ENCODE measurements at places on chromosomes 3 and 15. TPM values are rescaled to one million over a fixed set of nuclear protein-coding genes. Genes with fewer than 3 reads are reported as not detected.

- DNase-seq: no peak
Observed at GRCh38 chr15:36495456-36495991, 83.9 kb upstream of the CDIN1 start.

- no peak for DNase-seq
Observed at GRCh38 chr15:85770096-85771041, 24.4 kb downstream of the KLHL25 start.

GRCh38 chr15:99424978-99425656 lies 140.7 kb upstream of the MEF2A start:
- no peak for DNase-seq

- no peak for DNase-seq
Observed at GRCh38 chr3:11549580-11550140, 94.1 kb downstream of the VGLL4 start.

DNA sequence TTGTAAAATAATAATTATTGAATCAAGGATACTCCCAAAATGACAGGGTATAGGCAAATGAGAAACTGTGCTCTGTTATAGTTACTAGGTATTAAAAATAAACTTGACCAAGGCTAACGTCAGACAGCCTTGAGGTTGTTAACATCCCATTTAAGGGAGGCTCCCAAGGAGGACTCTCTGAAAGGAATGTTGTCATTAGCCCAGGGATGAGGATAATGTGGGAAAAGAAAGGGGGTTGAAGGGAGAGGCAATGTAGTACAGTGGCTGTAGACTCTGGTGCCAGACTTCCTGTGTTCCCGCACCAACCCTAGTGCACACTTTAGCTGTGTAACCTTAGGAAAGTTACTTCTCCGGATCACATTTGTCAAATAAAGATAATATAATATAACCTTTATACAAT lies 47.0 kb upstream of the RARB start:
- no peak for DNase-seq

GRCh38 chr3:52372822-52373504 lies 56.8 kb downstream of the DNAH1 start:
- no peak for DNase-seq

DNA sequence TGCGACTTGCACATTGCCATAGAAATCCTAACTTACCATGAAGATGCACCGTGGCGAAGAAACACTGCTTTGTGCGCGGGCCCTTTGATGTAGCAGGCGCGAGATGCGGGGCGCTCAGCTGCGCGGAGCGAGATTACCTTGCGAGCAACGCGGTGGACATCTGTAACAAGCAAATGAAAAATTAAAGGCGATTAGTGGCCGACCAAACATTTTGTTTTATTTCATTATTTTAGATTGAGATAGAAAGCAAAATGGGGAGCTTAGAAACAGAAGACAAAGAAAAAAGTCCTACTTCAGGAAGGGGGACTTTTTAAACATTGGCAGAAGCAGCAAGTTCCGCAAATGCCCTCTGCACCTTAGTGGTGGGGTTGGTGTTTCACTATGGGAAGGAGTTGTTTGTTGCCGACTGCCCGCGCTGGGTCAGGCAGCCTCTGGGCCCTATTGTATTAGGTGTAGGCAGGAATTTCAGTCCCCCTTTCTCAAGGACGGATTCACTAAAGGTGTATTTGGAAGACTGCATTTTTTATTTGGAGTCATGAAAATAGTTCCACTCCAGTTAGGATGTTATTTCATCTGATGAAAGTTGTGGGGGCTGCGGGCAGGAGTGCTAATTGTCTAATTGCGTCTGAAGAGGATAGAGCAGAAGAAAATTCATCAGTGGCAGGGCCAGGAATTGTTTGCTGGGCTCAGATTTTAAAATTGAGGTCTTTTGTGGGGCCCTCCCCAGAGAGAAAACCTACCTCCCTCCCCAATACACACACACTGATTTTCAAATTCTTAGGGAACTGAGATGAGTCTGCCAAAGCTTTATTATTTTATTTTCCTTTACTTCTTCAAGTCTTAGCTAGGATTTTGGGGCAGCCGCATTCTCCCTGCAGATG lies 17.4 kb downstream of the ZIC4 start:
- DNase-seq: no peak

- no peak for DNase-seq
Observed at GRCh38 chr15:40995656-40996055, 42.4 kb downstream of the CHAC1 start.

GRCh38 chr3:157201648-157202278 lies 41.8 kb upstream of the CCNL1 start:
- no peak for DNase-seq

- DNase-seq: no peak
Observed at GRCh38 chr15:73308305-73308704, 60.5 kb downstream of the HCN4 start.

DNA sequence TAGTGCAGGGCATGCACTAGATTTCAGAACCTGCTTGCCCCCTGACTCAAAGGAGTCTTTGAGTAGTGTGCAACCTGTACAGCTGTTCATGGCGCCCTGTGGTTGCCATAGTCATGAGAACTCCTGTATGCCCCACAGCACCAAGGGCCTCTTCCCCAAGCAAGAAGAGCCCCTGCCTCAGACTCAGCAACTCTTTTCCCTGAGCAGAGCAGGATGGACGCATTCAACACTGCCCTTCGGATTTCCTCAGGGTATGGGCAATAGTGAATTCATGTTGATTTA lies 89.7 kb upstream of the KLF13 start:
- DNase-seq: no peak

DNA sequence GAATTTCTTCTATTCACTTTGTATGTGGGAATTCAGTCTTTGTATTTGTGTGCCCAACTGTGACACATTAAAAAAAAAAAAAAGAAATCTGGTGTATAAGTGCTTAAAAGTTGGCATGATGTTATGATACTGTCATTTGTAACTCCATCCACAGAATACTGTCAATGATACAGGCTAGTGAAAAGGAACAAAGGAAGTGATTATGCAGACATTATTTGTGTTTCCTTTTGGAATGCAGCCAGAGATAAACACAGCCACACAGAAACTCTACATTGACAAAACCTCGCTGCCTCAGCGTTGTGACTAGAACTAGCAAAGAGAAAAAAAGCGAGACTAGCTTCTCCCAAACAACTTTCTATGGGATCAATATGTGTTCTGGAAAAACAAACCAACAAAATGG lies 519.2 kb upstream of the AGTR1 start:
- no peak for DNase-seq

DNA sequence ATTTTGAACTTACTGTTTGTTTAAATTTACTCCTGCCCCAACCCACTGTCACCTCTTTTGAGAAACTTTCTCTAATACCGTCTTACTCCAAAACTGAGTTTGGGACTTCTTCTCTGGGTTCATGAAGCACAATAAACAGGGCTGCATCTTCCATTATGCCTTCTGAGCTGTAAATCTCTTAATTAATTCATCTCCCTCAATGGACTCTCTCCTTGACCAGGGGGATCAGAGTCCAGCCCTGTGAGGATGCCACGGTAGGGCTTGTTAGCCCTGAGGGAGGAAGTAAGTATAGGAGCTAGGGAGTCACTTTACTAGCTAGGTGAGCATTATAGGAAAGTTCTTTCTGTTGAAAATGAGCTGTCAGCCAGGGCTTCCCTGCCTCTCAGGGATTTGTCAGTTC lies 299.3 kb upstream of the SATB1 start:
- no peak for DNase-seq

GRCh38 chr3:172329070-172329469 lies 119.2 kb downstream of the GHSR start:
- DNase-seq: no peak

DNA sequence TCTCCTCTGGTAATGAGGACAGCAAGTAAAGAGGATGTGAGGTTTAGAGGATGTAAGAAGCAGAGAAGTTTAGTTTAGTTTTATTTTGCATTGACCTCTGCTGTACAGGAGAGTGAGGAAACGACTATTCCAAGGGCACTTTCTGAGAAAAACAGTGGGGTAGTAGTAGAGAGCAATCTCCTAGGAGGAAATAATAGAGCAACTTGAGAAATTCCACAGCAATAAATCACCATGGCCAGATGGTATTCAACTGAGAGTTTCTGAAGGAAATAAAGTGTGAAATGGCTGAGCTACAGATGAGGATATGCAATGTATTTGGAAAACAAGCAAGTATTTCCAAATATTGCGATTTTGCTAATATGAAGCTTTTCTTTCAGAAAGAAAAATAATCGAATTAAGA lies 118.9 kb downstream of the DPH6 start:
- DNase-seq: no peak

- DNase-seq: no peak
Observed at GRCh38 chr15:31977812-31978661, 52.3 kb upstream of the CHRNA7 start.

DNA sequence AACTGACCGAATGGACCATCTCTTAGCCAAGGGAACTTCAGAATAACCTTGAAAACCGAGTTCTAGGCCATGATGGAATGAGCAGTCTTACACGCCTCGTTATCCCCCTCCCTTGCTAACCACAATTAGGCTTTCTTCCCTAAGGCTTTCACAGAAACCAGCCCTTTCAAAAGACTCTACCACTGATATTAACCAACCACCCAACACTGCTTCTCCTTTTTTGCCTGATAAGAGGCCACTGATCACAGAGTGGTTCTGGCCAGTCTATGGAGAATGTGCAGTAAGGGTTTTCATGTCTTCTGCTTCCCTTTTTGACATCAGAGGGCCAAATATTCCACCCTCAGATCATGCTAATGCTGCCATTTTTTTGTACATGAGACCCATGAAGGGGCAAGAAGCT lies 59.3 kb downstream of the MCF2L2 start:
- DNase-seq: no peak

DNA sequence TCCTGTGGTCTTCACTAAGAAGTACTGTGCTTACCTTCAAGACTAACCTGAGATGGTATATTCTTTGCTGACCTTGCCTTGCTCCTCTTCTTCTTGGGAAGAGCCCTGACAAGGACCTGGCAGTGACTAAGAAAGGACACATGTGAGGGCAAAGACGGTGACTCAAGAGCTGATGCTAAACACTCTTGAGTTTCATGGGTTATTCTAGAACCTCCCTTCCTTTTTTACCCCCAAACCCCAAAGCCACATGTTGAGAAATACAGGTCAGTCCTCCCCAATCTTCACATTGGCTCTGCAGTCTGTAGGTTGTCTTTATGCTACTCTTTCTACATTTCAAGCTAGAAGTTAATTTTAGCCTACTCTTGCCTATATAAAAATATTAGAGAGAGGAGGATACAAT lies 200.6 kb downstream of the SEMA6D start:
- DNase-seq: no peak

- no peak for DNase-seq
Observed at GRCh38 chr3:81308306-81308705, 453.1 kb downstream of the GBE1 start.

DNA sequence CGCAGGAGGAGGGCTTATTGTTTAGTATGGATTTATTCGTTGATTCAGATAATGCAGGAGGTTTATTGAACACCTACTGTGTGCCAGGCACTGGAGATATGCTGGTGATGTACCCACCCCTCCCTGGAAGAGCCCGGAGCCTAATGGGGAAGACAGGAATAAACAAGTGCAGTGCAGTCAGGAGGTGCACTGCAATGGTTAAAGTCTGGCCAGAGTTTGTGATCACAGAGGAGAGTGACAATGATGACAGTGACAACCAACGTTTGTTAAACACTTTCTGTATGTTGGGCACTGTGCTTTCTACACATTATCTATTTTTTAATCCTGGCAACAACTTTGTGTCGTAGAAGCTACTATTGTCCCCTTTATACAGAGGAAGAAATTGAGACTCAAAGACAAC lies 70.4 kb downstream of the THSD4 start:
- DNase-seq: no peak

DNA sequence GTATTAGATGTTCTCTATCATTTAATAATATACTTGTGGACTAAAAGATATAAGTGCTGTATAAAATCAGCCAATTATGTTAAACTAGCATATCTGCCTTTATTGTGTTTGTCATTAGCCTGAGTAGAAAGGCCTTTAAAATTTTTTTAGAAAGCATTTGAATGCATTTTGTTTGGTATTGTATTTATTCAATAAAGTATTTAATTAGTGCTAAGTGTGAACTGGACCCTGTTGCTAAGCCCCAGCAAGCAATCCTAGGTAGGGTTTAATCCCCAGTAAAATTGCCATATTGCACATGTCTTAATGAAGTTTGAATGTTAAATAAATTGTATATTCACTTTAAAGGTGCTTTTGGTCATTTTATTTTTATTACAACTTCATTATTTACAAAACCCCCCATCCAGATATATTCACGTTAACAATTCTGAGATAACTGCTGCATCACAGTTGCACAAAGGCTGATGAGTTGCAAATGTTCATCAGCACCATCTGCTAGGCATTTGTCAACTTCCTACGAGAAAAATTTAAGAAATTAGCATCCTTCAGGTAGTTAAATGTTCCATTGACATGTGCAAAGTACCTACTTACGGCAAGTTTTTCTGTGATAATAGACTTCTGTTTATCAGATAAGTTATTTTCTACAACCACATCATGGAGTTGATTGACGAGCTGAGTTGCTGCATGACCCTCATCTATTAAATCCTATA lies 6.3 kb downstream of the EIF4A2 start:
- no peak for DNase-seq

GRCh38 chr15:70142322-70143191 lies 44.8 kb upstream of the TLE3 start:
- DNase-seq: no peak

Gene MAP1A
- 6.2 TPM for total RNA-seq

Gene OR4M2
- total RNA-seq: not detected

Gene TRAT1
- not detected for total RNA-seq

Gene PCBP4
- total RNA-seq: 184 TPM

Gene A4GNT
- not detected for total RNA-seq

Gene MUC4
- not detected for total RNA-seq

Gene LRTM1
- not detected for total RNA-seq

Gene ROBO2
- not detected for total RNA-seq

Gene PP2D1
- not detected for total RNA-seq

Gene GOLIM4
- 15.9 TPM for total RNA-seq

Gene BCL2A1
- not detected for total RNA-seq

Gene GOLGA6B
- not detected for total RNA-seq

Gene SLITRK3
- total RNA-seq: not detected

Gene CEMIP
- total RNA-seq: not detected

Gene KAT2B
- total RNA-seq: 87.3 TPM

Gene C2CD4A
- not detected for total RNA-seq

Gene GRAMD1C
- total RNA-seq: not detected

Data from gastrocnemius medialis (tissue), 4 donors.